ENCODE measurements at places on chromosomes 4 and X.

GRCh38 chr4:145042601-145043285 is 55.3 kb downstream of the ANAPC10 start:
- no peak for DNase-seq

- DNase-seq = peak; percentile 3
Measured at GRCh38 chr4:167100120-167100519, 134.2 kb downstream of the SPOCK3 start.

GRCh38 chrX:147848543-147849443 is 62.9 kb upstream of the FMR1 start:
- DNase-seq = no peak

- DNase-seq = peak; percentile 98
Measured at GRCh38 chr4:185839194-185839712, 27.3 kb upstream of the SORBS2 start.
